ENCODE measurements at places on chromosomes 7 and 10. TPM values are rescaled to one million over a fixed set of nuclear protein-coding genes. Genes with fewer than 3 reads are reported as not detected.
A peak's percentile ranks its signal among the peaks of the same experiment; 100 is the strongest.

TEX36 gene
- not detected for total RNA-seq

GIMAP2 gene
- total RNA-seq, result 5.0 TPM

CDNF gene
- 1.5 TPM for total RNA-seq

AMZ1 gene
- 0.11 TPM for total RNA-seq

CTAGE15 gene
- total RNA-seq, result not detected

PPP1R9A gene
- 27.6 TPM for total RNA-seq

EPHB6 gene
- total RNA-seq, result 4.4 TPM

DNA sequence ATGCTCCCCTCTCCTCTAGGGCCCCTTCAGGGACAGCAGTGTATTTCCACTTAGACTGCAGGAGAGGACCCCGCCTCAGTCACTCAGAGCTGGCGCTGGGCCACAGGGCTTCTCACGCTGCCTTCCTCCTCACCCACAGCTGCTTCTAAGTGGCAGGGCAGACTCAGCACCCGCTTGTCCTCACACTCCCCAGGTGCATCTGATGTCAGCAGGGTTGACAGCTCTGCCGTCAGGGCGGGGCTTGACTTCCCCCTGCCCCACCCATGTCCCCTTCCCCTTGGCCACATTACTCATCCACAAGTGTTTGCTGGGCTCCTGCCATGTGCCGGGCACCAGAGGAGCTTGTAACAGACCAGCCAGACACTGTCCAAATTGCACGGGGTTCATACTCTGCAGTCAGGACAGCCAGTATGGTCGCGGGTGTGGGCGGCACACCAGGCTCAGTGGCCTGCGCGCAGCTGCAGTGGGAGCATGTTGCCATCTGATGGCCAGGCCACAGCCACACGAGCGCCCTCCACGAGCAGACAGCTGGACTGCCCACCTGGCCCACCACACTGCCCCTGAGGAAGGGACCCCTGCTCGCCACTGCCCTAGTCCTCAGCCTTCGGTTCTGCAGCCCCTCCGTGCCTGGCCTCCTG is 29.3 kb upstream of the TTYH3 start:
- H3K27me3 ChIP-seq, result no peaks in the 10 kb centered on the region
- H3K36me3 ChIP-seq, result peaks cover 43% of the 10 kb centered on the region
- no peak overlapping the region for H3K27ac ChIP-seq
- no peak for DNase-seq
- H3K4me3 ChIP-seq, result no peak overlapping the region
- peaks cover 34% of the 10 kb centered on the region for H3K4me1 ChIP-seq

- H3K27me3 ChIP-seq, result peaks cover 43% of the 10 kb centered on the region
- no peaks in the 10 kb centered on the region for H3K36me3 ChIP-seq
- no peak for DNase-seq
- H3K27ac ChIP-seq, result no peak overlapping the region
- no peaks in the 10 kb centered on the region for H3K4me1 ChIP-seq
These were observed 20.9 kb upstream of the JAKMIP3 start for GRCh38 chr10:132044803-132045202.

- H3K27me3 ChIP-seq, result peaks cover 73% of the 10 kb centered on the region
- H3K4me1 ChIP-seq, result peaks cover 19% of the 10 kb centered on the region
- no peaks in the 10 kb centered on the region for H3K36me3 ChIP-seq
These were observed 433.7 kb upstream of the MGMT start for GRCh38 chr10:129033340-129033739.

DNA sequence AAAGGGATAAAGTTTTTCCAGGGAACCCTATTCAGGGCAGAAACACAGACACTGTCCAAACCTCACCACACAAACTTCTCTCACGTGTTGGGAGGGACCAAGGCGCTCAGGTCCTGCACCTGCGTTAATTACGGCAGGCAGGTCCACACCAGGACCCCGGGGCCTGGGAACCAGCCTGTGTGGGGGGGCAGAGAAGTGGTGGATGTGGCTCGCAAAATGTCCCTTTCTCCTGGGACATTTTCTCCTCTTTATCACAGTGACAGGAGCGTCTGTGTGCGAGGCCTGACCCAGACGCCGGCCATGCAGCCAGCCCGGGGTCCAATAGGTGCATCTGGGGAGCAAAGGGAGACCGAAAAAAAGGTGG is 73.4 kb upstream of the ZNF722 start:
- no peaks in the 10 kb centered on the region for H3K36me3 ChIP-seq
- peak overlapping the region; percentile 71 for H3K4me3 ChIP-seq
- H3K27me3 ChIP-seq, result peaks cover 3% of the 10 kb centered on the region
- DNase-seq, result no peak

- peak overlapping the region; percentile 66 for H3K4me3 ChIP-seq
- no peaks in the 10 kb centered on the region for H3K36me3 ChIP-seq
- peak overlapping the region; percentile 46 for H3K27ac ChIP-seq
- no peak for DNase-seq
- H3K4me1 ChIP-seq, result peaks cover 33% of the 10 kb centered on the region
- H3K27me3 ChIP-seq, result peaks cover 5% of the 10 kb centered on the region
These were observed 15.0 kb downstream of the SKIDA1 start for GRCh38 chr10:21510241-21511094.

- peak overlapping the region; percentile 97 for H3K27ac ChIP-seq
- H3K36me3 ChIP-seq, result no peaks in the 10 kb centered on the region
- DNase-seq, result peak; percentile 38
- H3K4me1 ChIP-seq, result peaks cover 39% of the 10 kb centered on the region
- H3K27me3 ChIP-seq, result no peaks in the 10 kb centered on the region
- H3K4me3 ChIP-seq, result peak overlapping the region; percentile 94
These were observed 809 bp downstream of the C10orf143 start for GRCh38 chr10:130109796-130110245.

- peaks cover 62% of the 10 kb centered on the region for H3K27me3 ChIP-seq
- H3K4me1 ChIP-seq, result peaks cover 4% of the 10 kb centered on the region
- H3K4me3 ChIP-seq, result peak overlapping the region; percentile 43
- peak overlapping the region; percentile 30 for H3K27ac ChIP-seq
- DNase-seq, result no peak
These were observed 34.7 kb downstream of the SPDYE6 start for GRCh38 chr7:102321351-102322201.

- no peak overlapping the region for H3K4me3 ChIP-seq
- H3K27me3 ChIP-seq, result no peaks in the 10 kb centered on the region
- H3K4me1 ChIP-seq, result peaks cover 20% of the 10 kb centered on the region
- no peaks in the 10 kb centered on the region for H3K36me3 ChIP-seq
- peak overlapping the region; percentile 47 for H3K27ac ChIP-seq
- no peak for DNase-seq
These were observed 160.9 kb upstream of the CSTF2T start for GRCh38 chr10:51860257-51860656.

DNA sequence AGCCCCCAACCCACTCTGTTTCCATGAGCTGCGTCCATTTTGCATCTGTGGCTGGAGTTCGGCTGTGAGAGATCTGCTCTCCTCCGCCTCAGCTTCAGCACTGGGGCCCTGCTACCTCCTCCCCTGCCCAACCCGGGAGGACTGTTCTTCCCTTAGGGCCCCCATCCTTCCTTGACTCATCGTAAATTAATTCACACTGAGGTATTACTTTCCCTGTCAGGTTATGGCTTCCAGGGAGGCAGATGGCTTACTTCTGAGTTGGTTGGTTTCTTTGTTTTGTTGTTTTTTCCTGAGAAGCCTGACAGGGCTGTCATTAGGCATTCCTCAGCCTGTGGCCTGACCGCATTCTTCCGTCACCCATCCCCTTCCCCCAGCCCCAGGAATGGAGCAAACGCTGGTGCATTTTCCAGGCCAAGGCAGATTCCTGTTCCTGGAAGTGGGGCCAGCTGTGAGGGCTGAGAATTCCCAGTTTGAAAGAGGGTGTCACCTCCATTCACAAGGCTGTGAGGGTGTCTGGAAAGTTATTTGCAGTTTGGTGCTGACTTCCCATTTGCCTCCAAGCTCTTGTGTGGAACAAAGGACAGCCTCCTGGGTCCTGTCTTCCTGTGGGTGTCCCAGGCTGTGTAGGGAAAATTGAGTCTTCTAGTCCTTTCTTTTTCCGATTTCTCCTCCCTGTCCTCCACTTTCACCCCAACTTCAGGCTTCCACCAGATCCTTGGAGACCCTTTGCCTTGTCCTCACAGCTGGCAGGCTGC is 11.7 kb downstream of the CPA5 start:
- peaks cover 8% of the 10 kb centered on the region for H3K27me3 ChIP-seq
- no peaks in the 10 kb centered on the region for H3K36me3 ChIP-seq
- DNase-seq, result peak; percentile 31
- H3K4me1 ChIP-seq, result peaks cover 30% of the 10 kb centered on the region
- no peak overlapping the region for H3K4me3 ChIP-seq

DNA sequence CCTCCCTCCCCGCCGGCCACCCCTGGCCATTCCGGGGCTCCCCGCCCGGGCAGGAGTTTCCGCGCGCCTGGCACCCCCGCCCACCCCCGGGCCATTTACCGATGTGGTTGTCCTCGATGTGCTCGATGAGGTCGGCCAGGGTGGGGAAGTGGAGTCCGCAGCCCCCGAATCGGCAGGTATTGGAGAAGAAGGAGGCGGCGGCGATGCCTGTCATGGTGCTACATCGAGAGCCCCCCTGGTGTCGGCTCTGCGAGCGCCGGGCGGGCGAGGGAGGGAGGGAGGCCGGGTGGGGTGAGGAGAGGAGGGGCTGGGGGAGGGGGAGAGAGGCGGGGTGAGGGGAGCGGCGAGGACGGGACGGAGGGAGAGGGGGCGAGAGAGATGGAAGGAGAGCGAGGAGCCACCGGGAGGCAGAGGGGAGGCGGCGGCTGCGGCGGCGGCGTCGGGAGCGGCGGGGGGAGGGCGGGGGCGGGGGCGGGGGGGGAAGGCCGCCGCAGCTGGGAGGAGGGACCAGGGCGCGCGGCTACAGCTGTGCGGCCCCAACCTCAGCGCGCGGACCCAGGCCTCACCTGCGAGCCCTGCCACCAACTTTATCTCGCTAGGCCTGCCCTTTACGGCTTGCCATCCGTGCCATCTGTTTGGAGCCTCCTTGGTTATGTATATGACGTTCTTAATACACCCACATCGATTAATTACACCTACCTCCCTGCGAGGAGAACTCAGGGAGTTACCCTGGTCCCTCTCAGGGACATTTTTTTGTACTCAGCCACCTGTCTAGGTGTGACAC is at the start of gene JAZF1:
JAZF1 (minus strand) TSS at position 432 of the 784 bp plus-strand sequence.
- H3K36me3 ChIP-seq, result no peaks in the 10 kb centered on the region
- peak within 1 kb of the TSS; percentile 79 for H3K4me3 ChIP-seq
- H3K27me3 ChIP-seq, result no peaks in the 10 kb centered on the region
- peak within 1 kb of the TSS; percentile 92 for H3K27ac ChIP-seq
- DNase-seq, result peak; percentile 63

Data from left ventricle myocardium inferior (tissue), 1 donor.